Activated CD8-positive, alpha-beta memory T cell treated with anti-CD3 and anti-CD28 coated beads for 4 hours (primary cell): ENCODE measurements at places on chromosomes 3 and 15.

GRCh38 chr3:113153499-113154107, 57.8 kb upstream of the BOC start:
- DNase-seq, result no peak

GRCh38 chr15:43955140-43955539, 128.3 kb downstream of the WDR76 start:
- no peak for DNase-seq

DNA sequence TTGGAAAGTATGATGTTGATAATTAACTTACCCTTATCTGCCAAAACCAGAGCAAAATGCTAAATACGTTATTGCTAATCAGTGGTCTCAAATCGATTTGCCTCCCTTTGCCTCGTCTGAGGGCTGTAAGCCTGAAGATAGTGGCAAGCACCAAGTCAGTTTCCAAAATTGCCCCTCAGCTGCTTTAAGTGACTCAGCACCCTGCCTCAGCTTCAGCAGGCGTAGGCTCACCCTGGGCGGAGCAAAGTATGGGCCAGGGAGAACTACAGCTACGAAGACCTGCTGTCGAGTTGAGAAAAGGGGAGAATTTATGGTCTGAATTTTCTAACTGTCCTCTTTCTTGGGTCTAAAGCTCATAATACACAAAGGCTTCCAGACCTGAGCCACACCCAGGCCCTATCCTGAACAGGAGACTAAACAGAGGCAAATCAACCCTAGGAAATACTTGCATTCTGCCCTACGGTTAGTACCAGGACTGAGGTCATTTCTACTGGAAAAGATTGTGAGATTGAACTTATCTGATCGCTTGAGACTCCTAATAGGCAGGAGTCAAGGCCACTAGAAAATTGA, 59.7 kb downstream of the DCUN1D1 start:
- DNase-seq, result no peak

DNA sequence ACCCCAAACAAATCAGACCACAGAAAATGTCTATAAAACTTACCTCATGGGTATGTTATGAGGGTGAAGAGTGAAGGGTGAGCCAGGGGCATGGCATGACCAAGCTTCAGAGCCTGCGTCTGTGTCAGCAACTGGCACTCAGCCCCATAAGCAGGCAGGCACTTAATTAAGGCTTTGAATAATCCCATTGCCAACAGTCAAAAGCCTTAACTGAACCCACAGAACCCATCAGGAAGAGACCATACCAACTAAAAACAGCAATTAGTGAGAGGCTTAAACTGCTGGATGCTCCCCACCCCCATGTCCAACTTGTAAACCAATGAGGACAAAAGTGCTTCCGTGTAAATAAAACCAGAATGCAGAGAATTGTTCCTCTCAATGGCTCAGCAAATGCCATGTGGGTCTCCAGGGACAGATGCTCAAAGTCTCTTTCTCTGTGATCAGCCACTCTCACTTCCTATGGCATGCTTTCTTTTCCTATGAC, 126.0 kb downstream of the MYLK start:
- DNase-seq, result no peak

DNA sequence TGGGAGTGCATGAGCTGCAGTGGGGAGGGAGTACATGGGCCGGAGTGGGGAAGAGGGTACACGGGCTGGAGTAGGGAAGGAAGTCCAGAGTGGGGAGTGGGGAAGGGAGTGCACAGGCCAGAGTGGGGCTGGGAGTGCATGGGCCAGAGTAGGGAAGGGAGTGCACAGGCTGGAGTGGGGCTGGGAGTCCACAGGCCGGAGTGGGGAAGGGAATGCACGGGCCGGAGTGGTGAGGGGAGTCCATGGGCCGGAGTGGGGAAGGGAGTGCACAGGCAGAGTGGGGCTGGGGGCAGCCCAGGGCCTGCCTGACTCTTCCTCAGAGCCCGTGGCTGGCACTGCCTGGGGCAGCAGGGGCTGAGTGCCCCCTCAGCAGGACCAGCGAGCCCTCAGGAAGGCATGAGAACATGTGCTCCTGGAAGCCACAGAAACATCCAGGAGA, 40.7 kb downstream of the KLF15 start:
- DNase-seq, result no peak

DNA sequence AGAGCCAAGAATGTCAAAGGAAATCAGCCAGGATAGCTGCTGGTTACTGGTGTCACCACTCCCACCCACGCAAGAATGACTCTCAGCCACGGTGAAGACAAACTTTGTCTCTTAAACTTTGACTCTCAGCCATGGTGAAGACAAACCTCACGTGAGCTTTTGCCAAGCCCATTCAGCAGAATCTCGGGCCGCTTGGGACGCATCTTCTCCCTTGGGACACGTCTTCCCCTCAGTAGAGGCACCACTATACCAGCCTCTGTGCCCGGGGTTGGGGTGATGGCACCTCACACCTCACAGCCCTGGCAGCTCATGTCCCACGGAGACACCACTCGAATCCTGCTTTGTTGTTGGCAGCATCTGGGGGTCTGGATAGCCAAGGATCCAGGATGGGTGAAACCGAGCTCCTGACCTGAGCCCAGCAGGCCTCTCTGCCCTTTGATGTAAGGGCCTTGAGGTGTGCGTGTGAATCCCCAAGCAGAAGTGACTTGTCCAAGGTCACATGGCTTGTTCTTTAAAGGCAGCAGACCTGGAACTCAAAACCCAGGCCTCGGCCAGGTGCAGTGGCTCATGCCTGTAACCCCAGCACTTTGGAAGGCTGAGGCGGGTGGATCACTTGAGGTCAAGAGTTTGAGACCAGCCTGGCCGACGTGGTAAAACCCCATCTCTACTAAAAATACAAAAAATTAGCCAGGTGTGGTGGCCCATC, 21.8 kb downstream of the RBPMS2 start:
- no peak for DNase-seq

DNA sequence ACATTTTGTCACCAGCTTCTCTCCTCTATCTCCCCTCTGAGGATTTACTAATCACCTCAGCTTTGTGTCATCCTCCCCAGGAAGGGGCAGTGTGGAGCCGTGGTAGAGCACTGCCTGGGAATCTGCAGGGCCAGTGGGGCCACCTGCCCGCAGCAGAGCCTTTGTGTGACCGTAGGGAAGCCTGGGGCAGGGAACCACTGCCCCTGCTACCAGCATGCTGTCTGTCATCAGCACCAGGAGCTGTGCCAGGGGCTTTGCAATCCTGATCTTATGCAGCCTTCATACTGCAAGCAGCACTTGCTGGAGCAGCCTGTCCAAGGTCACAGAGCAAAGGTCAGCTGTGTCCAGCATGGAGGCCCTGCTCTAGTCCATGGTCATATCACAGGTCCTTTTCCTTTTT, 170.2 kb upstream of the IL12A start:
- DNase-seq, result no peak

DNA sequence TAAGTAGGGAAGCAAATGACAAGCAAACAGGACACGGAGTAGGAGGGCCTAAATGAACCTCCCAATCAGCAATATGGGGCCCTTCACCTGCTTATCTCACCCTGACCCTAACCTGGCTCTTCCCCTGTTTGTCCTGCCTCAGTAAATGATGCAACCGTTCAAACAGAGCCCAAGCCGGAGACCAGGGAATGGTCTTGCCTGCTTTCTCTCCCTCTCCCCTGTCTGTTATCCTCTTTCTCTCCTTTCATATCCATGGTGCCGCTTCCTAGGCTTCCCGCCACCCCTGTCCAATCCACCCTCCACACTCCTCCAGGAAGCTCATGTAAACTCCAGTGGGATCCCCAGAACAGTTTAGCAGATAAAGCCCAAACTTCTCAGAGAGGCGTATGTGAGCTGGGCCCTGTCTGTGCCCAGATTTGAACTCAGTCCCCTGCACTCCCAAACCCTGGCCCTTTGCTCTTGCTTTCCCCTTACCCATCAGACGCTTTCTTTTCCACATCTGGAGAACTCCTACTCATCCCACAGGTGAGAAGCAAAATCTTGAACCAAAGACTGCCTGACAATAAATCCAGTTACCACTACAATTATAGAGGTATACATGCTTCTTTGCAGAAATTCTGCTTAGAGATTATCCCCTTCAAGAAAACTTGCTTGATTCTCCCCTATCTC, 45.7 kb upstream of the STT3B start:
- DNase-seq, result no peak

- no peak for DNase-seq
Observed at GRCh38 chr3:195800240-195800639, 11.5 kb downstream of the MUC4 start.

DNA sequence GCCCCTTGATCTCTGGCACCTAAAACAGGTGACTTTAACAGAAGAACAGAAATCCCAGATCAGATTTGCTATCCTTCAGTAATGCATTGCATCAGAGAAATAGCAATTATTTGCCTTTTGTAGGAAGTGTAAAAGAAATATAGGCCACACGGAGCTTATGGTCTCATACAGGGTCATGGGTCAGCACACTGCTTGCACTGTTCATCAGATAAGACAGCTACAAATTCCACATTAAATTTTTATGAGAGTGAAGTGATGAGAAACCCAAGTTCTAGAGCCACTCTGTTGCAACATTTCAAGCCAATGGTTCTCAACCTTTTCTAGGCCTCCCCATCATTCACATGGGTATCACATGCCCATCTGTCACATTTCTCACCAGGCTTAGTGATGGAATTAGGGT, 33.4 kb upstream of the TMEM87A start:
- no peak for DNase-seq

GRCh38 chr3:192279664-192280063, 447.7 kb downstream of the FGF12 start:
- DNase-seq, result no peak

- DNase-seq, result no peak
Observed at GRCh38 chr3:159634483-159634882, 354.2 kb upstream of the IL12A start.

DNA sequence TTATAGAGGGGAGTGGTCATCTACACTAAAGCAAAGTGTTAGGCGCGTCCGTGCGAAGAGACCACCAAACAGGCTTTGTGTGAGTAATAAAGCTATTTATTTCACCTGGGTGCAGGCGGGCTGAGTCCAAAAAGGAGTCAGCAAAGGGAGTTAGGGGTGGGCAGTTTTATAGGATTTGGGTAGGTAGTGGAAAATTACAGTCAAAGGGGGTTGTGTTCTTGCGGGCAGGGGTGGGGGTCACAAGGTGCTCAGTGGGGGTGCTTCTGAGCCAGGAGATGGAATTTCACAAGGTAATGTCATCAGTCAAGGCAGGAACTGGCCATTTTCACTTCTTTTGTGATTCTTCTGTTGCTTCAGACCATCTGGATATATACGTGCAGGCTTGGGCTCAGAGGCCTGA, 47.1 kb downstream of the OIP5 start:
- DNase-seq, result no peak

- no peak for DNase-seq
Observed at GRCh38 chr3:196875258-196875657, 7.5 kb downstream of the SENP5 start.

DNA sequence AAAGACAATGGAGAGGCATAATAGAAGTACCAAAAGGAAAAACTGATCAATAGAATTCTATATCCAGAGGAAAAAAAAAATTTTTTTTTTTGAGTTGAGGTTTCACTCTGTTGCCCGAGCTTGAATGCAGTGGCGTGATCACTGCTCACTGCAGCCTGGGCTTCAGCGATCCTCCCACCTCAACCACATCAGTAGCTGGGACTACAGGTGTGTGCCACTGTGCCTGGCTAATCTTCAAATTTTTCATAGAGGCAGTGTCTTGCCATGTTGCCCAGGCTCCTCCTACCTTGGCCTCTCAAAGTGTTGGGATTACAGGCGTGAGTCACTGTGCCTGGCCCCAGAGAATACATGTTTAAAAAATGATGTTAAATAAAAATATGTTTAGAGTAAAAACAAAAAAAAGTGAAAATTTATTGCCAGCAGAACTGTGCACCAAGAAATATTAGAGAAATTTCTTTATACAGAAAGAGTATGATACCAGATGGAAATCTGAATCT, 154.3 kb upstream of the ZBTB20 start:
- DNase-seq, result no peak

DNA sequence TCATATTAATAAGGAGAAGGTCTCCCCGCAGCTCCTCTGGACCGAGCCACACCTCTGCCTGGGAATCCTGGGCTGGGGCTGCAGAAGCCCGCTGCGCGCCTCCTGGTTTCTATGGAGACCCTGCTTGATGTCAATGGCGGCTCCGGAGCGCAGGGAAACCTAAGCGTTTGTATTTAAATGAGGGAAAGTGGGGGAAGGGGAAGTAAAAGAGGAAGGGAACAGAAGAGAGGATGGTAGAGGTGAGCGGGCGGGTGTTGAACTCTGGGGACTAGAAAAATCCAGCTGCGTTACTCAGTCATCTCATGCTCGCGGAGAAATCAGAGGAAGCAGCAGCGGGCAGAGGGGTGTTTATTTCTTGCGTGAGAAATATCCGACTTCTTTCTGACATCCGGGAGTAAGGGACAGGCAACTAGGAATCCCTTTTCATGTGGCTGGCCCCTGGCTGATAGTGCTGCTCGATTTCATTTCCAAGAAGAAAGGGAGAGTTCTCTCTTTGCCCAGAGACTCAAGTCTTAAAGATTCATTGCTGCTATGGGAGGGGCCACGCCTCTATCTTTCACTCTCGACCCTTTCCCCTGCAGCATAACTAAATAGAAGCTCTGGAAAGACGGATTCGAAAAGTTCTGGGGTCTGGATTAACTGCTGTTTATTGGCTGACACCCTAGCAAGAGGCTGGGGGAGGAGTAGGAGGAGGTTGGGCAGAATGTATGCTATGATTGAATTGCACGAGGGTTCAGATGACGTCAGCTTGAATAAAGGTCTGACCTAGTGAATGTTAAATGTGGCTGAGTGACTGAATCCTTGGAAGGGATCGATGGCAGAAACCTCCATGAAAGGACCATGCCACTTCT, 110.5 kb upstream of the GAP43 start:
- no peak for DNase-seq

DNA sequence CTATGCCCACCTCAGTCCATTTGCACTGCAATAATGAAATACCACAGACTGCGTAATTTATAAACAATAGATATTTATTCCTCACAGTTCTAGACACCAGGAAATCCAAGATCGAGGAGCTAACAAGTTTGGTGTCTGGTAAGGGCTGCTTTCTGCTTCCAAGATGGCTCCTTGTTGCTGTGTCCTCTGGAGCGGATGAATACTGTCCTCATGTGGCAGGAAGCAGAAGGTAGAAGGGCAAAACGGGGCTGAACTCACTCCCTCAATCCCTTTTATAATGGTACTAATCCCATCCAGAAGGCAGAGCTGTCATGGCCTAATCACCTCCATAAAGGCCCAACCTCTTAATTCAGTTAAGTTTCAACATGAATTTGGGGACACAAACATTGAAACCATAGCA, 75.3 kb downstream of the P2RY1 start:
- no peak for DNase-seq

DNA sequence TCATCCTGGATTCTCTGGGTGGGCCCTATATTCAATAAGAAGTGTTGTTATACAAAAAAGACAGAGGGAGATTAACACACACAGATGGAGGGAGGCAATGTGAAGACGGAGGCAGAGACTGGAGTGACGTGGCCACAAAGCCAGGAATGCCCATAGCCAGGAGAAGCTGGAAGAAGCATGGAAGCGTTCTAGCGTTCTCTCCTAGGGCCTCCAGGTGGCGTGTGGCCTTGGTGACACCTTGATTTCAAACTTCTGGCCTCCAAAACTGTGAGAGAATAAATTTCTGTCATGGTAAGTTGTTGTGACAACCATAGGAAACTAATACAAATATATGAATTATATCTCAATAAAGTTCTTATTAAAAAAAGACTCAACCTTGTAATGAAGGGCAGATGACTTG, 21.3 kb downstream of the THBS1 start:
- DNase-seq, result no peak
